Stimulated activated CD4-positive, alpha-beta T cell treated with anti-CD3 and anti-CD28 coated beads, Interleukin-2, amount 100 ng/mL, for 4 hours (primary cell): ENCODE measurements at places on chromosomes 4 and X.

GRCh38 chr4:144531841-144532240 lies 114.1 kb upstream of the HHIP start:
- no peak for DNase-seq

DNA sequence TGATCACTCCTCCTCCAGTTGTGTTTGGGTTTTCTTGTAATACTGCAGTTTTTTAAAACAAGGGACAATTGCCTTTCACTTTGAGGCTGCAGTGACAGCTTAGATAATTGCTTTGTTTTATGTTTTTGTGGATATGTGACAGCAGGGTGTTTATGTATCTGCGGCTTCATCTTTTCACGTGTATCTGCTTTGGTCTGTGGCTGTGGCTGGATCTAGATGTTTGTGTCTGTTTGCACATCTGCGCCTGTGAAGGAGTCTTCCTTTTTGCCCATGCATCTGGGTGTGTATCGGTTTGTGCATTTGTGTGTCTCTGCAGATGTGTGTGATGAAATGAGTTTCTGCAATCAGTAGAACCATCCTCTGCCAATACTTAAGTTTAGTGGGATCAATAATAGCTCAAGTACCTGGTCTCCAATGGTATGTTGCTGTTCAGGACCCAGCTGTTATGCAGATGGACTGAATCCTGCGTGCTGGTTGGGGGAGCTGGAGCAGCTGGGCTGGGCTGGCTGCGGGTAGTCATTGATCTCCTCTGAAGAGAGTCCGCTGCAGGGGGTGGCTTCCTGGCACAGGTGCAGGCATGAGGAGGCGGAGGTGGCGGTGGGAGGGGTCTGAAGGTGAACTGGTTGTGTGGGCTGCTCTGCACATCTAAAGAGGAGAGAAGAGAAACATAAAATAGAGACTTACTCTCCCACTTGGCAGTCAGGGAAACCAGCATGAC lies 390.3 kb downstream of the SH2D1A start:
- peak; percentile 32 for DNase-seq

- no peak for DNase-seq
Observed at GRCh38 chrX:12930150-12930549, 23.7 kb downstream of the TLR8 start.

DNA sequence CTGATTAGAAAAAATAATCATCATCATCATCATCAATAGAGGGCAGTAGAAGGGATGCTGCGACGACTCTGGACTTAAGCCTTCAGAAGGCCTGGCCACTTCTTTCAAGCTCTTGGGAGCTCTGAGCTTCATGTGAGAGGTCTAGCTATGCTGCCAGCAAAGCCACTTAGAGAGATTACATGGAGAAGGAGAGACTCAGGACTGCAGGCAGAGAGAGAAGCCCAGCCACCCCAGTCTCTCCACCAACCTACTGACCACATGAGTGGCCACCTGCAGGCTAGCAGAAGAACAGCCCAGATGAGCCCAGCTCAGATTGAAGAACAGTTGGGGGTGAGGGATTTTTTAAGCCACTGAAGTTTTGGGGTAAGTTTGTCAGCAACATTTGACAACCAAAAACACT lies 17.1 kb upstream of the TMEM150C start:
- DNase-seq, result no peak

GRCh38 chr4:62550121-62550520 lies 1350.0 kb downstream of the ADGRL3 start:
- no peak for DNase-seq

- DNase-seq, result no peak
Observed at GRCh38 chrX:109626637-109627036, 1.7 kb upstream of the KCNE5 start.

- DNase-seq, result no peak
Observed at GRCh38 chr4:4260185-4260751, 12.2 kb upstream of the TMEM128 start.

DNA sequence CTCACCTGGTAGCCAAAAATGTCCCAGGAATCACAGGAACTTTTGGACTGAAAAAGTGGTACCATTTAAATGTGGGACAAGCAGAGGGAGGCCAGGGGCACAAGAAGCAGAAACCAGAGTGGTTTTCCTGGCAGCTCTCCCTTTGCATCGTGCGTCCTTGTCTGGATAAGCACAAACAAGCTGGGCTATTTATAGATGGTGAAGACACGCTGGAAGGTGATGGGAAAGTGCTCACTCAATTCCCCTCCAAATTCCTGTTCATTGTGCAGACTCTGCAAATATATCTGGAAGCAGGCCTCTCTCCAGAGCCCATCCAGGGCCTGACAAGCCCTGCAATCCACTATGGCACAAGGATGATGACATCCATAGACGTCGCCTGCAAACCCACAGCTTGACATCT lies 63.6 kb upstream of the MAP3K15 start:
- DNase-seq, result no peak

DNA sequence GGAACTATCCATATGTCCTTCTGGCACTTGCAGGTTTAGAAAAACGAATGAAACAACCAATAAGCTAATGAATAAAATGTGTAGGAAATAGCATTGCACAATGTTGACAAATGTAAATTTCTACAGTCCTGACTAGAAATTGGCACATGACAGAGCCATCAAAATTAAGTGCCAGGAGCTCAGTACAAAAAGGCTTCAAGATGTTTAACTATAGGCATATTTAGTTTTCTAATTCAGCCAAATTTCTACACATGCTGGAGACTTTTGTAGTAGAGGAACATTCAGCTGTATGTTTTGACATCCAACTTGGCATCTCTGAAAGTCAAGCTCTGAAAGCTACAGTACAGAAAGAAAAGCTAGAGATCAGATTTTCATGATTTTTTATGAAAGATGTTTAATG lies 1999.4 kb upstream of the AGA start:
- no peak for DNase-seq

- no peak for DNase-seq
Observed at GRCh38 chrX:72306851-72307645, 1.3 kb upstream of the CITED1 start.

GRCh38 chr4:165588534-165589315 lies 209.9 kb downstream of the CPE start:
- no peak for DNase-seq
